GM18507 (cell line): ENCODE measurements at places on chromosomes 1 and 21.
A peak's percentile ranks its signal among the peaks of the same experiment; 100 is the strongest.

GRCh38 chr1:89198081-89198480 is 661 bp downstream of the GBP4 start:
- no peak for DNase-seq

- no peak for DNase-seq
Observed at GRCh38 chr1:199856216-199856780, 171.2 kb upstream of the NR5A2 start.

DNA sequence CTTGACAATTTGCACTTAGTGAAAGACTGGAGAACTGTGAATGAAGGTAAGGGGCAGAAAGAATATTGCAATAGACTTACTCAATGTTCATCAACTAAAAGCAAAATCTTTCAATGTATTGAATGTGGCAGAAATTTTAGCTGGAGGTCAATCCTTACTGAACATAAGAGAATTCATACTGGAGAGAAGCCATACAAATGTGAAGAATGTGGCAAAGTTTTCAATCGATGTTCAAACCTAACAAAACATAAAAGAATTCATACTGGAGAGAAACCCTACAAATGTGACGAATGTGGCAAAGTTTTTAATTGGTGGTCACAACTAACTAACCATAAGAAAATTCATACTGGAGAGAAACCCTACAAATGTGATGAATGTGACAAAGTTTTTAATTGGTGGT is 80.7 kb downstream of the JMJD4 start:
- DNase-seq: no peak

- no peak for DNase-seq
Observed at GRCh38 chr1:202597090-202597761, 113.0 kb downstream of the SYT2 start.

DNA sequence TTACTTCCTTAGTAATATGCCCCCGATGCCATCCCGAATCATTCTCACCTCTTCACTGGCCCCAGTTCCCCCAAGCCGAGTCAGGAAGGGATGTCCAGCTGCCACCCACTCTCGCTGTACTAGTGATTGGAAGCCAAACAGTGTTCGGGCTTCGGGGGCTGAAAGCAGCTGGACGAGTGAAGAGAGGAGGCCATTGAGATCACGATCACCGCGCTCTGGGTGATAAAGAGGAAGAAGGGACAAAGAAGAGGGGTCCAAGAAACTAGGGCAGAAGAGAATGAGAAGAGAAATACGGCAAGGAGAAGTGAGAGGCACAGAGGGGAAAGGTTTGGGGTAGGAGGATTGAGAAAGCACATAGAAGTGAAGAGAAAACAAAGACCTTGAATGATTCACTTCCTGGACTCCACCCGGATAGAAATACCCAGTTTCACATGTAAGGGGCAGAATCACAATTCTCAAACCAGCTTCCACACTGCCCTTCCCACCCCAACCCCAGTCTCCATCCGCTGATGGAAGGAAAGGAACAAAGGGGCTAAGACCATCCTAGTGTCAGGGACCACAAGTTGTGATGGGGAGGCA is 3.7 kb upstream of the SF3B4 start:
- no peak for DNase-seq

DNA sequence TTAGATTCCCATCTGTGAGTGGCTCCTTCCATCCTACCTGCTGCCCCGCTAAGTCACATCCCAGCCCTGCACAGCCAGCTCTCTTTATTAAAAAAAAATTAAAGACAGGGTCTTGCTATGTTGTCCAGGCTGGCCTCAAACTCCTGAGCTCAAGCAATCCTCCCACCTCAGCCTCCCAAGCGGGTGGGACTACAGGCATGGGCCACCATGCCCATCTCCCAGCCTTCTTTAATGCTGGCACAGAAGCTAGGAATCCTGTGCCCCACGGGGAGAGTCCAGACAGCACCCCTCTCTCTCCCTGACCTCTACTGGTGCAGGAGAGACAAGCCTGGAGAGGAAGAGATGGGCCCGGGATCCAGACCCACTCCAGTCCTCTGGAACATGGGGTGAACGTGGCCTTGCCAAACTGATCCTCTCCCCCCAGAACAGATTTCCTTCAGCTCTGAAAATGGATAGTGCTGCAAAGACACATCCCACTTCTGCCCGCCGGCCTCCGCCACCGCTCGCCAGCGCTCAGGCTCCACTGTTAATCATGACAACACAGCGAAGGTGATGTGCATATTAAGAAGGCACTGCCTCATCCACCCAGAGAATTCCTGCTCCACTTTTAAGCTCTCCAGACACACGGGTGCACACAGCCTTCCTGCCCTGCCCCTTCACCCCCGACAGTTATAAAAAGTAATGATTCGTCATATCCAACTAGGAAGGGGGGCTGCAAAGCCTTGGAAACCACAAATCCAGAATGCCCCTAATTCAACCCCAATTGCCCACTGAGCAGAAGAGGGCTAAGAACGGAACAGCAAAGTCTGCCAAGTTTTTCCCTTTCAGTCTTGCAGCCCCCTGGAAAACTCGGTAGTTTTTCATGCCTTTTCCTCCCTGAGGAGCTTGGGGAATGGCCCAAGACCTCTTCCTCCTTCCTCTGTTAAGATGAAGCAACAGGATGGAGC is 68.1 kb downstream of the MRPL37 start:
- no peak for DNase-seq

- no peak for DNase-seq
Observed at GRCh38 chr1:192805832-192806323, 3.0 kb upstream of the RGS2 start.

GRCh38 chr21:45530423-45531113 is 11.7 kb downstream of the SLC19A1 start:
- no peak for DNase-seq

DNA sequence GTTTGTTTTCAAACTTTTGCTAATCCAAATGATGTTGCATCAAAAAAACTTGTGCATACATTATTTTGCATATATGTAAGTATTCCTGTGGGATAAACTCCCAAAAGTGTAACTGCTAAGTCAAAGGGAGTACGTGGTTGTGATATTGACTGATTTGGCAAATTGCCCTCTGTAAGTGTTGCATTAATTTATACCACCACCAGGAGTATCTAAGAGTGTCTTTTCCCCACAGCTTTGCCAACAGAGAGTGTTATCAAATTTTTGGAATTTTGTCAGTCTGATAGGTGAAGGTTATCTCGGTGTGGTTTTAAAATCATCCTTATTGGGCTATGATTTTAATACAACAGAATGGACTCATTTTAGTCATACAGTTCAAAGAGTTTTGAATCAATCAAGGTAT is 30.1 kb upstream of the PARP1 start:
- no peak for DNase-seq

GRCh38 chr1:81190003-81190402 is 610.7 kb upstream of the ADGRL2 start:
- DNase-seq: no peak

DNA sequence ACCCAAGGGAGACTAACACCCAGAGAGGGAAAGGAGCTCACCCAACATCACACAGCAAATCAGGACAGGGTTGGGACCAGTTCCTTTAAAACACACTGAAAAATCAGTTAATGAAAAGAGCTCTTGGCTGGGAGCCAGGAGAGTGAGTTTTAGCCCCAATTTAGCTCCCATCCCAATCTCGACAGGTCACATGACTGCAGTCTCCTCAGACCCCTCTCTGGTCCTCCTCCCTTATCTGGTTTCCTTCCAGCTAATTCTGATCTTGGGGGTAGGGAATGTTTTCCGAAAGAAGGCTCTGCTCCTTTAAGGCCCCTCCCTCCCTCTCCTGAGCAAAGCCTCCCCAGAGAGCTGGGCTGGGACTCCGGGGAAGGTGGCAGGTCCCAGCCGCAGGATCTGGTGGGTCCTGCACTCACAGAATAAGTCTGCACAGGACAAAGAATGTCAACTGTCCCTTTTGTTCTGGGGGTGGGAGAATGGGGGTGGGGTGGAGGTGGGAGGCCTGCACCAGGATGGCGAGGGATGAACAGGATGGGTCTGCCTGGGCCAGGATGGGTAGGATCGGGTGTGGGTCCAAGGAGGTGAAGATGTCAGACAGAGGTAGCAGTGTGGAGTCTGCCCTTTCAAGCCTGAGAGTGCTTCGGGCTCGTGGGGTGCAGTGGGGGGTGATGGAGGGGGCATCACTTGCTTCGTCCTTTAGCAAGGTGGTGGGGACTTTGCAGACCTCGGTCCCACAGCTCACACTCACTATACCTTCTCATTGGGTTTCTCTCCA is 57.3 kb upstream of the SSBP3 start:
- no peak for DNase-seq

DNA sequence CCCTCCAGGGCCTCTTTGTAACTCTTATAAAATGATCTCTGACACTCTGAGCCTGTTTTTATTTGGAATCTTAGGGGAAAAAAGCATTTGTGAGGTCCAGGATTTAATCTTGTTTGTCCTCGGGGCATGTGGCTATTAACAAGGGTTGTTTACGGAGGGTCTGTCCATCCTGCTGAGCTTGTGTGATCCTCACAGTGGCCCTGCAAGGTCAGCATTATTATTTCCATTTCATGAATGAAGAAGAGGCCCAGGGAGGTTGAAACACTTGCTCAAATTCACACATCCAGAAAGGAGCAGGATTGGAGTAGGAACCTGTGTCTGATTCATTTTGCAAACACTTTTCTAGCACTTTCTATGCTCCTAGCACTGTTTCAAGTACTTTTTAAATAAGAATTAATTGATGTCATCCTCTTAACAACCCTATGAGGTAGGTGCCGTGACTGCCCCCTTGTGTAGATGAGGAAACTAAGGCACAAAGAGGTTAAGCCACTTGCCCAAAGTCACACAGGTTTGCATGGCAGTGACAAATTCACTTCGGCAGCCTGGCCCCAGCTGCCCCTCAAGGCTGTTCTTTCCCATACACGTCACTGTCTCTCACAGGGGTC is 178.9 kb downstream of the MIS18A start:
- DNase-seq: no peak

GRCh38 chr1:235366286-235366685 is 941 bp upstream of the TBCE start:
- no peak for DNase-seq

DNA sequence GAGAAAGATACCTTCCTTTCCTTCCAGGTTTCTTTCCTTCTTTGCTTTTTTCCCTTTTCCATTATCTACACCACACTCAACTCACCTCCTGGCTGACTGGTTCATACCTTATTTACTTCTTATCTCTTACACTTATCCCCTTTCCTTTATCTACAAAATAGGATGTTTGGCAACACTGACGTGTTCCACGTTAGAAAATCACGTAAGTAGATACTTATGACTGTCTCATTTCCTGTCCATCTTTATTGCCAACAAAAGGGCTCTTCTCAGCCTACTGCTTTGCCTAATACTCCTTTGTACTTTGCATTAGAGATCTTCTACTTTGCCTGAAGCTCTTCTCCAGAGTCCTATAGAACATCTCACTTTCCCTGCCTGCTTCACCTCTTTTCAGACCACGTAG is 25.1 kb downstream of the SYNJ1 start:
- no peak for DNase-seq

DNA sequence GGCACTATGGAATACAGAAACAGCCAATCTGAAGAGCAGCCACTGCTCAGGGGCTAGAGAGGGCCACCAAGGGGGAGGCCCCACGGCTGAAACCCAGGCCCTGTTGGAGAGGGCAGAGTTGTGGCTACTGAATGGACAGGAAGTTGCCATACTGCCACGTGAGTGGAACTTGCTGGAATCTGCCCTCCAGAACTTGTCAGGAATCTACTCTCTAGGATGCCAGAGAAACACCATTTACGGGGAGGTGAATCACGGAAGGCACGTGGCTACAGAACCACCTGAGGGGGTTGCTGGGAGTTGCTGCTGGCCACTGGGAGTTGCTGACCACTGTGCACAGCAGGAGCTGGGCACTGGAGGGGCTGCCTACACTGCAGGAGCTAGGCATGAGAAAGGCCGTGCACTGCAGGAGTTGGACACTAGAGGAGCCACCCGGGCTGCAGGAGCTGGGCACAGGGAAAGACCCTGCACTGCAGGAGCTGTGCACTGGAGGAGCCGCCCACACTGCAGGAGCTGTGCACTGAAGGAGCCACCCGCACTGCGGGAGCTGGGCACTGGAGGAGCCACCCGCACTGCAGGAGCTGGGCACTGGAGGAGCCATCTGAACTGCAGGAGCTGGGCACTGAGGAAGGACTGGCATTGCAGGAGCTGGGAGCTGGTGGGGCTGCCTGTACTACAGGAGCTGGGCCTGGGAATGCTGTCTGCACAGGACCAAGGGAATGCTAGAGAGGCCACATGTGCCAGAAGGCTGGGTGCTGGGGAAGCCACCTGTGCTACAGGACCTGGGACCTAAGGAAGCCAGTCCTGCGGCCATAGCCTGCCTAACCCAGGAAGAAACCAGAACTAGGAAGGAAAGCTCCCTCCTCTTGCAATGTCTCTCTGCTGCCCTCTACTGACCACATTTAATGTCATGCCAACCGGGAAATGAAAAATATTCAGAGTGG is 343.4 kb downstream of the MATN1 start:
- DNase-seq: peak; percentile 60

- DNase-seq: no peak
Observed at GRCh38 chr1:175356727-175357126, 164.2 kb upstream of the KIAA0040 start.
